ENCODE measurements at places on chromosomes 3 and 15.

DNA sequence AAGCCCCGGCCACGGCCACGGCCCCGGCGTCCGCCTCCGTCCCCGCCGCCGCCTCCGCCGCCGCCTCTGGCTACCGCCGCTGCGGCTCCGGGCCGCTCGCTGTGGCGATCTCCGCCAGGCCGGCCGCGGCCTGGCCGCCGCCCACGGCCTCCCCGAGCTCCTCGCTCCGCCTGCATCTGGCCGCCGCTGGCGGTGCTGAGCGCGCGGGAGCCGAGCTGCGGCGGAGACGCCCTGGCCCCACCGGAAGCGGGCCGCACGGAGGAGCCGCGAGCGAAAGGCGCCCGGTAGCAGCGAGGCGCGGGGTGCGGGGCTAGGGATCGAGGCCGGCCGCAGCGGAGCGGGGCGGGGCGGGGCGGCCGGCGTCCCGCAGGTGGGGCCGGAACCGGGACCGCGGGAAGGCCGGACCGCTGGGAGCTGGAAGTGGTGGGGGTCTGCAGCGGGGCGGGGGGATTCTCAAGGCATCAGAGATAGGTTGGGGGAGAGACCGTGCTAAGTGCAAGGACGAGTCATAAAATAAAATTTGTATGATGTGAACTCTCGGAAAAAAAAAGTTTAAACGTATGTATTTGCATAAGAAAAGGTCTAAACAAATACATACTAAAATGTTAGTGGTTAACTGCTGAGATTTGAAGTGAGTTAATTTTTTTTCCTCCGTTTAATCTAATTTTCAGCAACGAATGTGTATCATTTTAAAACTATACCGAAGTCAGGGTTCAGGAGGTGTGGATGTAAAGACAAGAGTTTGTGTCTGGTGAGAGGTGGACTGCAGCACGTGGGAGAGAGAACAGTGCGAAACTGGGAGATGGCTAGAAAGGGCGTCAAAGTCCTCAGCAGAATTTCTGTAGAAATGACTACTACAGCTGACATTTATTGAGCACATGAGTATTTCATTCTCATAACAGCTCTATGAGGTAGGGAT lies at the start of gene AVEN:
Gene AVEN (minus strand): TSS at position 334 of the 919 bp plus-strand sequence. CDS start 158 bp downstream, at position 176.
- DNase-seq = no peak

DNA sequence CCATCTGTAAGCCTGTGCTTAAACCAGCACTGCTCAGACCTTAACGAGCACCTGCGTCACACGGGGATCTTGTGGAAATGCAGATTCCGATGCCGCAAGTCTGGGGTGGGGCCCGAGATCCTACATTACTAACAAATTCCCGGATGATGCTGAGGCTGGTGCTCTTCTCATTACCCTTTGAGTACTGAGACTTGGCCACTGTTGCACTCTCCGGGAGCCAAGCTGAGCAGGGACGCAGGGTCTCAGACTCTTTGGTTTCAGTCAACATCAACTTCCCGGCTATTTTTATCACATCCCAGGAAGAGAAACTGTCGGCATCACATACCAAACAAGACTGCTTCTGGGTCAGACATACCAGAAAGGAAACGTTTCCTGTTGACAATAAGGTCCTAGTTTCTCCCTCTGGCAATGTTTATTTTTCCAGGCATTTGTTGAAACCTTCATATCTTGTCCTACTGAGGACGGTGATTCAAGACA lies 276.6 kb downstream of the SHQ1 start:
- no peak for DNase-seq

GRCh38 chr15:96326328-96327154 lies 4.0 kb upstream of the NR2F2 start:
- no peak for DNase-seq

DNA sequence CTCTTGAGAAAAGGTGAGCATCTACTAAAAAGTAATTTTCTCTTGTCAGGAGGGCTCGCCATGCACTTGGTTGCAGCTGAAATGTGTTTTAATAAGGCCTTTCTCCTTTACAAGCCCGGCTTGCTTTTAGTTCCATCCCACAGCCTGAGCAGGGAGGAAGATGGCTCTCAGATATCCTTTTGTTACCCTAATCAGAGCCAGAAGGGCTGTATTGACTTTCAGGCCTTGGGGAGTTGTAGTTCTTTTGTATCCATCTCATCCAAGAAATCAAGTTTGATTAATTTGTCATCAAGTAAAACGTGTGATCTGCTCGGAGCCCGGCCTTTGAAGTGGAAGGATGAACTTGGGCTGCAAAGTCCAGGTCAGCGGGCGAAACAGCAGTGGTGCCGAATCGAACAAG lies 52.9 kb downstream of the EIF4E3 start:
- DNase-seq = no peak

DNA sequence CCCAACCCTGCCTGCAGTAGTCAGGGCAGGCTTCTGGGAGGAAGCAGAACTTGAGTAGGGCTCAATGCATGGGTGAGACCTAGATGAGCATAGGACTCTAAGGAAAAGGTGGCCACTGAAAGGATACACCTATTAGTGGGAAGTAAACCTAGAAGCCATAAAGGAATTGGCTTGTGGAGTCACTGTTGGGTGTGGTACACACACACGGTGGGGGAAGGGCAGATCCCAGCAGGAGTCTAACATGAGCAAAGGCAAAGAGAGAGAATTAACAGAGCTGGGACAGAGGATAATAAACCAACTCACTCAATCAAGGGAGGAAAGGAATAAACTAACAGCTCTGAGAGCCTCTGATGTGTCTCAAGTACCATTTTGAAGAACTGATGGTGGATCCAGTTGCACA lies 23.1 kb downstream of the DAPK2 start:
- DNase-seq = no peak

DNA sequence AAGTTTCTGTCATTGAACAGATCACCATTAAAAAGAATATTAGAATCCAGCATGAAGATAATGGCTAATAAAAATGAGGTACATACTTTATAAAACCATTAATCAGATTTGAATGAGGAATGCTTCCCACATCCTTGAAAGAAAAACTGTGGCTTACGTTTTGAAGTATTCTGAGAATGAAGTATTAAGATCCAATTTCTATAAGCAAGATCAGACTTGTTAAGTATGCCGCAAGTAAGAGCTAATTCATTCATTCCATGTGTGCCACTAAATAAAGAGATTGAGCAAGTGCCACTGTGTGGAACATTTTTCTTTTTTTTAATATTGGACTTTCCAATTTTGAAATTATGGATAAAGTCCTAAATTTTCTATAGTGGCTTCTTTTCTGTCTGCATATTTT lies 30.6 kb downstream of the NMD3 start:
- DNase-seq = no peak
